IPS-NIHi11 (cell line): ENCODE measurements at places on chromosomes 13 and 19.
A peak's percentile ranks its signal among the peaks of the same experiment; 100 is the strongest.

- DNase-seq: no peak
Measured at GRCh38 chr13:99812625-99813024, 158.9 kb downstream of the ZIC5 start.

- DNase-seq: no peak
Measured at GRCh38 chr13:73335210-73335609, 276.4 kb downstream of the KLF5 start.

GRCh38 chr13:32984857-32985626 is 31.2 kb upstream of the KL start:
- no peak for DNase-seq

DNA sequence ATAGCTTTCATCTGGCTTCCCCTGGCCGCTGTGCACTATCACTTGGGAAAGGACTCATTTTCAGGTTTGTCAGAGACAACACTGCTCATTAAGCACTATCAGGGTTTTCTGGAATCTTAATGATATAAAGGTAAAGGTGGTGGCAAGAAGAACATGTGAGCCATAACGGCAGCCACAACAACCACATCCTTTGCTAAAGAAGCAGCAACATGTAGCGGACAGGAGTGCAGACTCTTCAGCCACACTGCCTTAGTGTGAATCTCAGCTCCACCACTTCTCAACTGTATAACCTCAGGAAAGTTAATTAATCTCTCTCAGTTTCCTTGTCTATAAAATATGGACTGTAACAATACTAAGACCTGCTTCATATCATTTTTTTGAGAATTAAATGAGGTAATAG is 24.1 kb upstream of the MIR17HG start:
- no peak for DNase-seq

- DNase-seq: no peak
Measured at GRCh38 chr13:37479916-37480315, 118.7 kb downstream of the POSTN start.

GRCh38 chr19:45474606-45475521 is 7.1 kb downstream of the FOSB start:
- no peak for DNase-seq

GRCh38 chr13:74301258-74301935 is 167.2 kb upstream of the KLF12 start:
- peak; percentile 13 for DNase-seq

- peak; percentile 15 for DNase-seq
Measured at GRCh38 chr13:52615812-52616211, 26.4 kb upstream of the HNRNPA1L2 start.

DNA sequence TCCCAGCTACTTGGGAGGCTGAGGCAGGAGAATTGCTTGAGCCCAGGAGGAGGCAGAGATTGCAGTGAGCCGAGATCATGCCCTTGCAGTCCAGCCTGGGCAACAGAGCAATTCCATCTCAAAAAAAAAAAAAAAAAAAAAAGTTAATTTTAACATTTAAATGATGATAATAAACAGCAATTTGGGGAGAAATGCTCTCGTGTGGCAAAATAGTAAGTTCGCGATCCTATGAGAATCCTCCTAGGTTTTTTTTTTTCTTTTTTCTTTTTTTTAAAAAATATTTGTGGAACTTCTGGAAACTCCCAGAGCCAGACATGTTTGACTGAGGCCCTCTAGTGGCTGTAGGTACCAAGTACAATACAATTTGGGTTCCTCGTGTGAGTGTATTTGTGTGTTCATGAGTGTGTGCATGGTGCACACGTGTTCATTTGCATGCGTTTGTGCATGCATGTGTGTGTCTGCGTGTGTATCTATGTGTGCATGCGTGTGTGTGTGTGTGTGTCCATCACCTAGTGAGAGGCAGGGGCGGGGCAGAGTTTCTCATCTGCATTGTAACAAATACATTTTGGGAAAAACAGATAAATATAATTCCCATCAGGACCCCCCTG is 31.2 kb downstream of the TMPRSS9 start:
- DNase-seq: peak; percentile 66

DNA sequence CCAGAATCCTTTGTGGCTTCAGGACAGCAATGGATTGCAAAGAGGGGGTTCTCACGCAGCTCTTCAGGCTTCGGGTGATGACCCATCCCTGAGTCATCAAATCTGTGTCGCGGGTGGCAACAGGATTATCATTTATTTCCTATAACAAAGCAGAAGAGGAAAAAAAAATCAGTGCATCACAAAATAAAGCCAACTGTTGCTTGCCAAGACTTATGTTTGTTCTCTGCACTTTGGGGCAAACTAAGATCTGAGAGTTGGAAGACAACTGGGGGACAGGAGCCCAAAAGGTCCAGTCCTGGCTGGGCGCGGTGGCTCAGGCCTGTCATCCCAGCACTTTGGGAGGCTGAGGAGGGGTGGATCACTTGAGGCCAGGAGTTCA is 6.4 kb downstream of the GNA15 start:
- no peak for DNase-seq

- no peak for DNase-seq
Measured at GRCh38 chr13:113610266-113610665, 25.7 kb downstream of the TFDP1 start.

GRCh38 chr19:39937094-39937720 is 2.8 kb upstream of the FCGBP start:
- no peak for DNase-seq

- no peak for DNase-seq
Measured at GRCh38 chr13:114090476-114090875, 41.9 kb downstream of the RASA3 start.

DNA sequence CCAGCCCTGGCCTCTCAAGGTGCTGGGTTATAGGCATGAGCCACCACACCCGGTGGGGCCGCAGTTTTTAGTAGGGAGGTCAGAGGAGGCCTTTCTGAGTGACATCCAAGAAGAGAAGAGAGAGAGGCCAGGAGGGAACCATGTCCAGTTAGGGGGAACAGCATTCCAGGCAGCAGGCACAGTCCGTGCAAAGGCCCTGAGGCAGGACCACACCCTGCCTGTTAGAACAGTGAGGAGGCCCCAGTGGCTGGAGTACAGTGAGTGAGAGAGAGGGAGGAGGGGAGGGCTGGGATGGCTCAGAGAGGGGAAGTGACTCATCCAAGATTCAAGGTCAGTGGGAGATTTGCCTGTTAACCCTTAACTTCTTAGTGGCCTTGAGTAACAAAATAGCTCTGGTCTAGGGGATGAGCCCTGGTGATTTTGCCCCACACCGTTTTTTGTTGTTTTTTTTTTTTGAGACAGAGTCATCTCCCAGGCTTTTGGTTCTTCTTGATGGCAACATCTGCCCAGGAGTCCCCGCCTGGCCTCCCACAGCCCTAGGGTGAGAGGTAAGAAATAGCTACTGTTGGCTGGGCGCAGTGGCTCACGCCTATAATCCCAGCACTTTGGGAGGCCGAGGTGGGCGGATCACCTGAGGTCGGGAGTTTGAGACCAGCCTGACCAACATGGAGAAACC is 2.7 kb upstream of the PLIN3 start:
- peak; percentile 11 for DNase-seq

DNA sequence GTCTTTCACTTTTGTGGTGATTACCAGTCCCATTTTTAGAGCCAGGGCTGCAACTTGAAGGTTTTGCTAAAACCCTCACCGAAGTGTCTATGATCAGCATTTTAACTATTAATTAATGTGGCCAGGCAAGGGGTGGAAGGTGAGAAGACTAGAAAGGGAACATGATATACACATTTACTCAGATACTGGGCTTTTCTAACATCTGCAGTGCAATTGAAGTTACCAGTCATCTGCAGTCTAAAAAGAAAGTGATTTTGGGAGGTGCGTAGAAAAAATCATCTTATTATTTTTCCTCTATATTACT is 481 bp downstream of the ALOX5AP start:
- no peak for DNase-seq

GRCh38 chr19:3710265-3710812 is 2.2 kb downstream of the TJP3 start:
- peak; percentile 68 for DNase-seq

DNA sequence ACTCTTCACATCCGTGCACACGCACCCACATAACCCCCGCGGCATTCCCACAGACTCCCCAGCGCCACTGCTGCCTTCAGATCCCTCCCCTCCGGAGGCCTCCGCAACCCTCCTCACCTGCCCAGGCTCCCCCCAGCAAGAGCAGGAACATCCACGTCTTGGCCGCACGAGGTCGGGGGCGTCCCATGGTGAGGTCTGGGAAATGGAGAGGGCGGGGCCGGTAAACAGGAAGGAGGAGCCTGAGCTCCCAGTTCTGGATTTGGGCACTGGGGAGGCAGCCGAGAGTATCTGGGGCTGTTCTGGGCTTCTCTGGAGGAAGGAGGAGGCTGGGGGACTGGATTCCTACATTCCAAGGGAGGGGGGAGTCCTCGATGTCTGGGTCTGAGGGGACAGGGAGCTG is 423 bp downstream of the KLK8 start:
- peak; percentile 72 for DNase-seq

DNA sequence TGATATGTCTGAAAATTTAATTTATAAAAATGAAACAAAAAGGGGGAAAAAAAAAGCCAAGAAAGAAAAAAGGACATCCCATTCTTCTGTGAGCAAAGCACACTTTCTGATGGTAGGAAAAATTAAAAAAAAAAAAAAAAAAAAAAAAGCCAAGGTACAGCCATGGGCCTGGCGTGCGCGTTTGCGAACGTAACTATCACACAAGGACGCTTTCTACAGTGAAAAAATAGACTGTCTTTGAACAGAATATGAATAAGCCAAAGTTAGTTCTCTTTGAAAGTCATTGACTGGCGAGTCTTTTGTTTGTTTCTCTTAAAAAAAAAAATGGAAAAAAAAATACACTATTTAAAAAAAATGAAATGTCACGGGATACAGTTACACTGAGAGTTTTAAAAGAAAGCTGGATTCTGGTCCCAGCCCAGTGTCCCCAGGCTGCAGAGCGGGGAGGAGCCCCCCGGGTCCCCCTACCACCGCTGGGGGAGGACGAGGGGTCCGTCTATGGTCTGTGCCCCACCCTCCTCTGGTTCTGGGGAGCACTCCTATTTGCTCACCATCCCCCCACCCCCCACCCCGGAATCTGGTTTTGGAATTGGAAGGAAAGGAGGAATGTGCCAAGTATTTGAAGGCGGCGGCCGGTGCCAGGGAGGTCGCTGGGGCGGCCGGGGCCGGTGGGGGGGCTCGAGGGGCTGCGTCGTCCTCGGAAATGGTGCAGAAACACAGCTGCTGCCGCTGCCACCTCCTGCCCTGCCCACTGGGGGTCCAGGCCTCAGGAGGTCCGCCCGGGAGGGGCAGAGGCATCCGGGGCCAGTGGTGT is 134.5 kb downstream of the PTPRS start:
- no peak for DNase-seq

DNA sequence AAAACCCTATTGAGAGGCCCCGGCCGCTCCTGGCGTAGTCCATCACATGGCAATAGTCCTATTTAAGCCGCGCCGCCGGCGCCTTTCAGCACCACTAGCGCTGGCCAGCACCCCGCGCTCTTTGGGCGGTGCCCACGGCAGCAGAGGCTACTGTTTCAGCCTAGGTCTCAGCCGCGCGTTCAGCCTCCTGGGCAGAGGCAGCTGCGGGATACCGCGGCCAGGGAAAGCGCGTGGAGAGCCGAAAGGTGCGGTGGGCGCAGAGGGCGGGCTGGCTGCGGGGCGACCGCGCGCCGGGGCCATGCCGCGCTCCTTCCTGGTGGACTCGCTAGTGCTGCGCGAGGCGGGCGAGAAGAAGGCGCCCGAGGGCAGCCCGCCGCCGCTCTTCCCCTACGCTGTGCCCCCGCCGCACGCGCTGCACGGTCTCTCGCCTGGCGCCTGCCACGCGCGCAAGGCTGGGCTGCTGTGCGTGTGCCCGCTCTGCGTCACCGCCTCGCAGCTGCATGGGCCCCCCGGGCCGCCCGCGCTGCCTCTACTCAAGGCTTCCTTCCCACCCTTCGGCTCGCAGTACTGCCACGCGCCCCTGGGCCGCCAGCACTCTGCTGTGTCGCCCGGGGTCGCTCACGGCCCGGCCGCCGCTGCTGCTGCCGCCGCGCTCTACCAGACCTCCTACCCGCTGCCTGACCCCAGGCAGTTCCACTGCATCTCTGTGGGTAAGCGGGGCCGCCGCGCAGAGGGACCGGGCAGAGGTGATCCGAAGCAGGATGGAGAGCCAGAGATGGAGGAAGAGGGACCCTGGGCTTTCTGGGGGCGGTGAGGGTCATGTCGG is at the start of gene GSX1:
Gene GSX1 (plus strand): TSS at position 91 of the 826 bp plus-strand sequence. CDS start 208 bp downstream, at position 299.
- DNase-seq: peak; percentile 84

DNA sequence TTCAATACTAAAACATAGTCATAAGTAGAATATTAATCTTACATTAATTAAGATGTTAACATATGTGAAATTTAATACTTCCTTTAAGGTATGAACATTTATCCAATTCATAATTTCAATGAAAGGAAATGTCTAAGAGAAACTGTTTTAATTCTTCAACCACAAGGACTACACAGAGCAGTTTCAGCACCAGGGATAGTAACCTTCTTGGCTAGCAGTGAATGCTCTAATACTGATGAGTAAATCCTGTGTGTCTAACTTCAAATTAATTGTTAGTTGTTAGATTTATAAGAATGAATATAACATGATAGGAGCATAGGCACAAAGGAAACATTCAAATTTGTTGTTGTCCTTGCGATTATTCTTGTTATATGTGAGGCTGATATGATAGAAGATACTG is 15.6 kb upstream of the NBEA start:
- peak; percentile 15 for DNase-seq

- DNase-seq: peak; percentile 72
Measured at GRCh38 chr13:51125495-51126226, 14.6 kb upstream of the C13orf42 start.

GRCh38 chr13:51457086-51457815 is 4.4 kb upstream of the INTS6 start:
- no peak for DNase-seq

DNA sequence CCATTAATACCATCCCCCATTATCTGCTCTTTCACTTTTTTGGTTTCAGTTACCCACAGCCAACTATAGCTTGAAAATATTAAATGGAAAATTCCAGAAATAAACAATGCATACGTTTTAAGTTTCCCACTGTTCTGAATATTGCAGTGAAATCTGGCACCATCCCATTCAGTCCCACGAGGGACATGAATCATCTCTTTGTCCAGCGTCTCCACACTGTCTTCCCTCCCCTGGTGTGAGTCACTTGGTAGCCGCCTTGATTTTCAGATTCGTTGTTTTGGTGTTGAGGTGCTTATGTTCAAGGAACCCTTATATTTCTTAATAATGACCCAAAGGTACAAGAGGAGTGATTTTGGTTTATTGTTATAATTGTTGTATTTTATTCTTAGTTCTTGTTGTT is 246.1 kb downstream of the DCT start:
- no peak for DNase-seq

DNA sequence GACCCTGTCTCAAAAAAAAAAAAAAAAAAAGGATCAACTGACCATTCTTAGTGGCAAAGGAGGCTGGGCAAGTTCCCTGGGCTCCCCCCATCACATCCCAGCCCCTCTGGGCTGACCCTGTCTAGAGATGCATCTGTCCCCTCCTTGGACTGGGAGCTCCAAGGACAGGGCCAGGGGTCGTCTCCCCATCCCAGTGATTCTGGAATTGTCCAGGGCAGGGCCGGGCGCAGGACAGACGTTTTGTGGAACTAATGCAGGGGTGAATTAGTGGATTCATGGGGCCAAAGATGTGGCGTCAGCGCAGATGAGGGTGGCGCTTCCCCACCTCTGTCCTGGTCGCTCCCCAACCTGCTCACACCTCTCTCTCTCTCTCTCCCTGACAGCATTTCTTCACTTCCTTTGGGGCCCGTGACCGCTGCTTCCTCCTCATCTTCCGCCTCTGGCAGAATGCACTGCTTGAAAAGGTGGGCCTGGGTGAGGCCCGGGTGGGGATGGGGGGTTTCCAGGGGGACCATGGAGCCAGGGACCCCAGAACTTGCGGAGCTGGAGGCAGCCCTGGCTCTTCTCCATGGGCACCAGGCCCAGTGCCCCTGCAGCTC is 11.1 kb downstream of the GRAMD1A start:
- no peak for DNase-seq
